ENCODE measurements at places on chromosomes 7 and 10.

DNA sequence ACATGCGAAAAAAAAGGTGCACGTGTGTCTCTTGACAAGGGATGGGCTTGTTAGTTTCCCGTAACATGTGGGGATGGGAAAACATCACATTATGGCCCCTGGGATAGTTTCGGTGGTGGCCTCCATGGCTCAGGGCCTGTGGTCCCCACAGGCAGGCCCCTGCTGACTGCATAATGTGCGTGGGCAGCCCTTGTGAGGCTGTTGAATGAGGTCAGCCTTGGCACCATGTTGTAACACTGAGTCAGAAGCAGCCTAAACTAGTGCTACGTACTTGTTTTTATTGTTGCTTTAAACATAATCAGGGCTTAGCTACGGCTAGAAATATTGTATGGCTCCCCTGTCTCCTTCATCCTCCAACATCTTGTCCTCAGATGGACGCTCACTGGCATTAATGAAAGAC, 80.6 kb downstream of the BEND7 start:
- DNase-seq = no peak

DNA sequence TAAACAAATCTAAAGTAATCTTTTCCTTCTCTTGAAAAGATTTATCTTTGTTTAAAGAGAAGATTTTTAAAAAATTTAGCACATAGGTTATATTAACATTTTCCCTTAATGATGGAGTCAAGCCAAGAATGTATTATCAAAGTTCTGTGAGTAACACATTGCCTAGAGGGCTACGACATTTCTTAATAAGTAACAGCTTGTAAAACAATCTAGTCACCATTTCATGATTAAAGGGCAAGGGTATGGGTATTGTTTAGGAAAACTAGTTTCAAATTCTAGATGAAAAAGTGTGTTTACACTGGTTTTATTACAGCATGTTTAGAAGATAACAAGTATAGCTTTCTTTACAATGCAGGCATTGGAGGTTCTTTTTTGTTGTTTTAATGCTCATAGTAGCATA, 28.6 kb upstream of the LAMB4 start:
- no peak for DNase-seq

GRCh38 chr10:1070919-1071318, 14.7 kb downstream of the WDR37 start:
- DNase-seq = no peak

- no peak for DNase-seq
Measured at GRCh38 chr10:59536167-59537014, 173.3 kb downstream of the SLC16A9 start.

DNA sequence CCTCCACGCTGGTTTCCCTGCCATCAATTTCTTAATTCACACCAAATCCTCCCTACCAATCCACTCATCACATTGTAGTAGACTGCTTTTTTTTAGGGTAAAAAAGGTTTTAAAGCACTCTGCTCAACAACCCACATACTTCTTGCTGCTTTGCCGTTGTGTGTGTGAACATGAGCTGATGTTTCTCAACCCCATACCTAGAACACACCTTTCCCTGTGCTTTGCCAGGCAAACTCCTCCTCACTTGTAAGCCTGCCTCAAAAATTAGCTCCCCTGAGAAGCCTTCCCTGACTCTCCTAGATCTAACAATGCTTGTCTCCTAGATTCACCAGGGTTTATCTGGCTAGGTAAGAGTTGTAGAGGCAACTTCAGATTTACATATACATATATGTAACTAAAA, 119.0 kb upstream of the FAM133B start:
- DNase-seq = no peak

GRCh38 chr10:132918617-132919373, 23.6 kb downstream of the CFAP46 start:
- no peak for DNase-seq

GRCh38 chr10:24465124-24465874, 256.4 kb downstream of the KIAA1217 start:
- no peak for DNase-seq

DNA sequence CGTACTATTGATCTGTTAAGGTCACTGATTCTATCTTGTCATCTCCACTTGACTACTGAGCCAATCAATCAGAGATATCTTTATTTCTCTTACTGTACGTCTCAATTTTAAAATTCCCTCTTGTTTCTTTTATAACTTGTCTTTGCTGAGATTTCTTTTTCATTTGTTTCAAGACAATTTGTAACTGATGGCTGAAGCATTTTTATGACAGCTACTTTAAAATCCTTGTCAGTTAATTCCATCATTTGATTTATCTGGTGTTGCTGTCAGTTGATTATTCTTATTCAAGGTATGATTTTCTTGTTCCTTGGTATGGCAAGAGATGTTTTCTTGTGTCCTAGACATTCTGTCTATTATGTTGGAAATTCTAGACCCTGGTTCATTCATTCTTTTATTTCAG, 76.6 kb downstream of the TYW1B start:
- no peak for DNase-seq

GRCh38 chr7:77479536-77480088, 57.5 kb upstream of the PTPN12 start:
- no peak for DNase-seq

DNA sequence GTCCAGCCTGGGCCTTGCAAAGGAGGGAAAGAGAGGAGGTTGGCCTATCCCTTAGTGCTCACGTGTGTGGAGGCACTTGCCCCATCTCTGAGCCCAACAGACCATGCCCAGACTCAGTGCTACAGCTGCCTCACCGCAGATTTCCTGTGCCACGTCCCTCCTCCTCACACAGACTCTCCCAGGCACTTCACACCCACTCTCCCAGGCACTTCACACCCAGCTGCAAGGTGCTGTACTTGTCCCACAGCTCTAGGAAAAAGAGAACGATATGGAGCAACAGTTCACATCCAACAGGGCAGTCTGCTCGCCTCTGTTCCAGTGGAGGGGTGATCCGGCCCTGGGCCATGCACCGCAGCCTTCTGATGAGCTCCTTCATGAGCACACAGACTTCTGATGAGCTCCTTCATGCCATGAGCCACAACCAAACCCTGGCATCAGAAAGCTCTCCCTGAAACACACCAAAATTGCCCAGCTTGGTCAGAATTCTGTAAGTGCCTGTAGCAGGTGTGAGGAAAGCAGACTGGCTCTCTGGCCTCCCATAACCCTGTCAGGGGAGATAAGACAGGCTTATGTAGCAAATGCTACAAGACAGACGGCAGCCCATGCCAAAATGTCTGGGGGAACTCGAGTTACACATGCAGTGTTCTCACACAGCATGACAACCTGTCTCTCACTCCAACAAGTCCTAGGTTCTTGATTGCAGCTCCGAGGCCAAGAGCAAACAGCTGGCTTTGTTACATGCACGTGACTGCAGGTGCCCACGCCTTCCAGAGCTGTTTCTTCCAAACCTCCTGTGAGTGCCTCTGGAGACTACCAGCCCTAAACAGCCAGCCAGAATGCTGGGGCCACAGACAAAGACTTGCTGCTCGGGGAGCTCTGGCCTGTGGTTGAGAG, 348.5 kb downstream of the GRID1 start:
- DNase-seq = no peak

DNA sequence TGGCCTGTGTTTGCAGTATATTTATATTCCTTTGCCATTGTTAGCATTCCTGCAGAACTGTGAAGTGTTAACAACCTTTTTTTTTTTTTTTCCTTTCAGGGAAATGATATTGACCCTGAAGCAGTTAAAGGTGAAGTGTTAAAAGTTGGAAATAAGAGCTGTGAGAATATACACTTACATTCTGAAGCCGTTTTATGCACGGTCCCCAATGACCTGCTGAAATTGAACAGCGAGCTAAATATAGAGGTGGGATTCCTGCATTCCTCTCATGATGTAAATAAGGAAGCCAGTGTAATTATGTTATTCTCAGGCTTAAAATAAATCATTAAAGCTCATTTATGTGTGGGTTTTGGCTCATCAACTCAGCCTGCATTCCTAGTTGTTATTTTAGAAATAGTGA, 92.8 kb upstream of the CAPZA2 start:
- DNase-seq = no peak

DNA sequence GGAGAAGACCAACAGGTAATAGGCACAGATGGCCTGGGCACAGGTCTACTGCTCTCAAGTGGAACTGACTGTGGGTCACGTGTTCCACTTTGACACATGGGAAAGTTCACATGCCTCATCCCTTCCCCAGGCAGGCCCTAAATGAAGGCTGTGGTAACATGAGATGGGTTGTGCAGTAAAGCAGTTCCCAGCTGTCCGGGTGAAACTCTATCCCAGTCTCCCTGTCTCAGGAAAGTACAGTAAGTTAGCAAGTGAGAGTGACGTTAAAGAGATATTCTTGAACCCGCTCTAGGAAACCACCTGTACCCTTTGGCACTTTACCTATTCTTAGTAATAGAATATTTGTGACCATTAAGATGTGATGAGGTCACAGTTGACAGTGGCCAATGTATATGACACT, 343.7 kb upstream of the AOAH start:
- no peak for DNase-seq

- DNase-seq = peak; percentile 55
Measured at GRCh38 chr7:150665089-150665748, 20.3 kb upstream of the GIMAP2 start.

GRCh38 chr7:131103997-131104396, 223.7 kb upstream of the MKLN1 start:
- DNase-seq = no peak

GRCh38 chr10:7945469-7946187, 108.9 kb upstream of the GATA3 start:
- no peak for DNase-seq

DNA sequence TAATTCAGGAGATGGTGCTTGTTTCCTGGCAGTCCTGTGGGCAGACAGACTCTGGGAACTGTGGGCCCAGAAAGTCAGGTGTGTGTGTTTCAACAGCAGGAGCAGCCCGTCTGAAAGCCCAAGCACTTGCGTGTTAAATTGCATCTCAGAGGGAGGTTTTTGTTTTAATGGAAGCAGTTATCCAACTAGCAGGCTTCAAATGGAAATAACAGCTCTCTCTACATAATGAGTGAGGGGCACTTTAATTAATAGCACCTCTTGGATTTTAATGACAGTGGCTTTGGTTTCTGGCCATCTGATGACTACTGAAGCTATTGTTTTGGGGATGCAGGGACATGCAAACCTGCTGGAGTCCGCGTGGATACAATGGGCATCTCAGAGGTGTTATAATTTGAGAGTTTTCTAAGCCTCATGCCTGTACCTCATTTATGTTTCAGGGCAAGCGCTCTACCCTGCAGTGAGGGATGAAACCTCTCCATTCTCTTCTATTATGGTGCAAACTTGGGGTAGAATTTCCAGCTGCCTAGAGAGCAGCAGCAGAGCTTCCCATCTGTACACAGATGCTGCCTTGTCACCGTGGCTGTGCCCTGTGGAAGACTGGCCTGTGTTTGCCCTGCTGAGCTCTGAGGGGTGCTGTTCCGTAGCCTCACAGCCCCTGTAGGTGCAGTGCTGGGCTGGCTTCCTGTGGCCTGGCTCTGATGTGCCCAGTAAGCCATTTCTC, 206.6 kb upstream of the GPR26 start:
- no peak for DNase-seq

- no peak for DNase-seq
Measured at GRCh38 chr10:26095781-26096180, 120.8 kb upstream of the GAD2 start.

GRCh38 chr7:136523571-136523970, 344.9 kb upstream of the CHRM2 start:
- DNase-seq = no peak

- no peak for DNase-seq
Measured at GRCh38 chr7:56083150-56083785, 9.5 kb downstream of the PHKG1 start.

GRCh38 chr7:90726623-90727022, 130.5 kb downstream of the CDK14 start:
- DNase-seq = no peak

GRCh38 chr10:26621889-26622711, 75.4 kb upstream of the PDSS1 start:
- no peak for DNase-seq

- no peak for DNase-seq
Measured at GRCh38 chr10:98294270-98294627, 26.3 kb upstream of the LOXL4 start.

GRCh38 chr7:120856621-120857352, 1.2 kb downstream of the TSPAN12 start:
- no peak for DNase-seq

- DNase-seq = no peak
Measured at GRCh38 chr7:100744605-100745004, 11.2 kb downstream of the ZAN start.

GRCh38 chr10:33395201-33395600, 60.7 kb upstream of the NRP1 start:
- DNase-seq = no peak

DNA sequence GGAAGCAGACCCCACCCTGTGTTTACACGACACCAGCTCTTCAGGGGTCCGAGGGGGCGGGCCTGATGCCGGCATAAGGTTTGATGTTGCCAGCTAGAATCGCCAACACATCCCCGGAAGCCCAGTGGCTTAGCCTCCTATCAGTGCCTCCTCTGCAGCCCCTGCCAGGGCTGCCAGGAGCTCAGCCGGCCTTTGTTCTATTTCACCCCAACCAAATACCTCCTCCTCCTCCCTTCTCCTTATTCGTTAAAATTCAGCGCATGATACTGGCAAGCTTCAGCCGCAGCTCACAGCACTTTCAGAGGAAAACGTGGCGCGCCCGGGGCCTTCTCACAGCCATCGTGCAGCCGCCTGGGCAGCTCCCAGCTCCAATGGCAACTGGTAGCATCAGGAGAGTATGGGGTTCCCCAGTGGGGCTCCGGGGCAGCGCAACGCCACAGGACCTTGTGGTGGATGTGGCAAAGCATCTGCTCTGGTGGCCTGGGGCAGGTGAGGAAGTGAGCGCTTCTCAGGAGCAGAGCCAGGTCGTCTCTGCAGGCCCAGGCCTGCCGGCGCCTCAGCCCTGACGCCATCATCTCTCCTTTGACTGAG, 176.4 kb upstream of the RHEB start:
- no peak for DNase-seq

DNA sequence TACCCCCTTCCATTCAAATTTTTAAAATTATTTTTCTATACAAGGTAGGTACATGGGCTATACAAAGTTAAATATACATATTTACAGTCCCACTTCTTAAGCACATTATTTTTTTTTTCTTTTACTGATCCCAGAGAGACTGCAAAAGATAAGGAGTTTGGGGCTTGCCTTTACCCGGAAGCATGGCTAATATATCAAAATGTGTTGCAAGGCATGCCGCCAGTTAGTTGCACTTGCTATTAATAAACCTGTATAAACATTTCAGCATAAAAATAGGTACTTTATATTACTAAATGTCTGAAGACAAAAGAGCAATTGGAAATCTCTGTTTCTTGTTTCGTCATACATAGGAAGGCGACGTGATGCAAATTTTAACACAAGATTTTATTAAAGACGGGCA, 21.5 kb upstream of the PDLIM1 start:
- no peak for DNase-seq

GRCh38 chr7:90710466-90710850, 114.3 kb downstream of the CDK14 start:
- DNase-seq = no peak

Measured in activated CD4-positive, alpha-beta T cell treated with anti-CD3 and anti-CD28 coated beads, Interleukin-2, amount 50 U/mL, for 24 hours (primary cell).